ENCODE measurements at places on chromosomes 2 and 18.

GRCh38 chr18:12282442-12283039 is 25.5 kb upstream of the TUBB6 start:
- no peak for DNase-seq

DNA sequence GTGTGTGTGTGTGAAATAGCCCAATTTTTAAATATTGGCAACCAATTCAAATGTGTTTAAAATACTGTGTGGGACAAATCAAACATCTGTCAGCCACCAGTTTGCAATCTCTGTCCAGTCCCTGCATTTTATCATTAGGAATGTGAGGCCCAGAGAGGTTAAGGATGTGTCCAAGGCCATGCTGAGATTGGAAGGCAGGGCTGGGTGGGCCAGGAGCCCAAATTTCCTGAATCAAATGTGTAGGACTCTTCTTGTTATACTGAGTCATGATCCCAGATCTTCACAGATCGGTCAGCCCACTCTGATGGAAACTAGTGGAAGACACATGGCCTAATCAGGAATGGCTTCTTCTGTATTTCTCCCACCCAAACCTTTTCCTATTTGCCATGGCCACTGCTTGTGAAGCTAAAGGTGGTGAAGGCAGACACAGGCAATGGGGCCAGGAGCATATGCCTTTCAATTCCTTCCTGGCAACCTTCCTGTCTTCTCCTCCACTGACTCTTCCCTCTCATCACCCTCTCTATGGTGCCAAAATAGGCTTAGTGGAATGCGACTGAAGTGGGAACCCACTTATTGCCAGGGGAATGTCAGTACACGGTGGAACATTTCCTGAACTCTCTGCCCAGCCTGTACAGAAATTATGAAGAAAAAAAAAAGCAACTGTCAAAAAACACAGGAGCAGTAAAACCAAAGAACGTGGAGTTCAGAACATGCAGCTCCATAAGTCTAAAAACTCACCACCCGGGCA is 35.5 kb downstream of the ZEB2 start:
- DNase-seq: no peak

DNA sequence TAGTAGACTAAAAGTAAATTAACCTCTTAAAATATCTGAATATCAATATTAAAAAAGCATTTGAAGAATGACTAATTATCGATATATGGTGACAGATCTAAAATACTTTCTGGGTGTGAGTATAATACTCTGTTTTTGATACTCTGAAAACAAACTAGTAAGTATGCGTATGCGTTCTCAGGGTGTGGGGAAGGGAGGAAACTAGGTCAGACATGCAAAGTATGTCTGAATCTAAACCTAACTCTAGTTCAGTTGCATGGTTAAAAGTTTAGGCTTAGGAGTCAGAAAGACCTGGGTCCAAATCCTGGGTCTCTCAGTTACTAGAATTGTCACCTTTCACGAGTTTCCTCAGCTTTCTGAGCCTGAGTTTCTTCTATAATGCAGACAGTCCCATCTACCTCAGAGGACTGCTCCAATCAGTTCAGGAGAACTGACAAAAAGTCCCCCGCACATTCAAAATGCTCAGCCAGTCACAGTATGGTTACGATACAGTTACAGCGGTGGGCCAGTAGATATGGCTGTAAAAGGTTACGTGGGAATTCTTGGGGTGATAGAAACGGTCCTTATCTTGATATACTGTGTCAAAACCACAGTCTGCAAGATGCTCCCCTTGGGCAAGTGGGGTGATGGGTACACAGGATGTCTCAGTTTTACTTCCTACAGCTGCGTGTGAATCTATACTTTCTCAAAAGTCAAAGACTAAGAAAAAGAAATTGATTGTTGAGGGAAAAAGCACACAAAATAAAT is 29.2 kb downstream of the UNC50 start:
- DNase-seq: peak; percentile 68

DNA sequence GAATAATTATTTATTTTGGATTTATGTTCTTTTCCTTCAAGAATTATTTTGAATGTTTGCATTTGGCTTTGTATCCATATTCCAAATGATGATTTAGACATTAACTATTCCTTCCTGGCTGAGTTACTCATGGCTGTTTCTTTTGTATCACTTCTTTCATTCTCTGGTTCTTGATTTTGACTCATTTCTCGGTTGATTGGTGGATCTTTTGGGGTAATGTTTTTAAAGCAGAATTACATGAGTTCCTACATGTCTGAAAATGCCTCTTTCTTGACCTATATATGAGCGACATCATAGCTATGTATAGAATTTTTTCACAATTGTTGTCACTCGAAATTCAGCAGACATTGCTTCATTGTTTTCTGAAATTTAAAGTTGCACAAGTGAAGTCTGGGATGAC is 39.5 kb downstream of the CYP26B1 start:
- DNase-seq: no peak

- DNase-seq: no peak
Measured at GRCh38 chr2:88620015-88620414, 7.2 kb downstream of the EIF2AK3 start.

DNA sequence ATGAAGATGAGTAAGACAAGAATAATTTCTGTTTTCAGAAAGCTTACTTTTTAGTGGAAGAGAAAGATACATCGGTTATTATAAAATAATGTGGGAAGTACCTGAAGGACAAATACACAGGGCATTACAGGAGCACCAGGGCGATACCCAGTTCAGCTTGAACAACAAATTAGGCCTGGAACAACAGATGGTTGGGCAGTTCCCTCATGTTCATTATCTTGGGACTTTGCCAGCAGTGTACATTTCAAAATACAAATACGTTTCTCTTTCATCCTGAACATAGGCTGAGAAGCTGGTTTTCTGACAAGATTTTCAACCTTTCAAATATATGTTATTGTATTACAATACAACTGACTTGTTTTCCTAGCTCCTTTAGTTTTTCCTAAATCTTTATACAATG is 79.6 kb downstream of the TGIF1 start:
- no peak for DNase-seq

DNA sequence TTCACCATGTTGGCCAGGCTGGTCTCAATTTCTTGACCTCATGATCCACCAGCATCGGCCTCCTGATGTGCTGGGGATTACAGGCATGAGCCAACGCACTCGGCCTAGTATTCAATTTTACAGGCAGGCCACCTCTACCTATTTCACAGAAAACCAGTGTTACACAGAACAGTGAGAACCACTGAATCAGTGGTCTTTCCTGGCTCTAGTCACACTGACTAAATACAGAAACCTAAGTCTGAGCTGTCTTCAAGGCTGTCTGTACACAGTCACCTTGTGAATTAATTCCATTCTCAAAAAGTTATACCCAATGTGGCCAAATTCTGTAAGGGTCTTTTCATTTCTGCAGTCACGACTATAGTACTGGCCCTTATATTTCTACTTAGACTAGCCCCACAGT is 3.5 kb downstream of the RNF149 start:
- DNase-seq: no peak

GRCh38 chr2:183037553-183038340 is 510 bp downstream of the NCKAP1 start:
- DNase-seq: peak; percentile 49

DNA sequence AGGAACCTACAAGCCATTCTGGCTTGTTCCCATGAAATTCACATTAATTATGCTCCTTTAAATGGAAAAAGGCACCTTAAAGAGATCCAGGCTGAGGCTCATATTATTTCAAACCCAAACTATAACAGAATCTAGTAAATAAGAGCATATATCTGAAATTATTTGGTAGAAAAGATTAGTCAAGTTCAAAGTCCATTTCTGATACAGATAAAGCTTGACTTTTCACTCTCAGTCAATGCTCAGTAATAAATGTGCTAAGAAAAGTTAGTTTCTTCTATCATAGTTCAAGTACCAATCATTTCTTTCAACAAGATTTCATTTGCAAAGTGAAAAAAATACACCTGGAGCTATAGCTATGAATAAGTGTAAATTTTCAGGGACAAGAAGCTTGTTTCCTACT is 61.8 kb upstream of the NARS1 start:
- no peak for DNase-seq

DNA sequence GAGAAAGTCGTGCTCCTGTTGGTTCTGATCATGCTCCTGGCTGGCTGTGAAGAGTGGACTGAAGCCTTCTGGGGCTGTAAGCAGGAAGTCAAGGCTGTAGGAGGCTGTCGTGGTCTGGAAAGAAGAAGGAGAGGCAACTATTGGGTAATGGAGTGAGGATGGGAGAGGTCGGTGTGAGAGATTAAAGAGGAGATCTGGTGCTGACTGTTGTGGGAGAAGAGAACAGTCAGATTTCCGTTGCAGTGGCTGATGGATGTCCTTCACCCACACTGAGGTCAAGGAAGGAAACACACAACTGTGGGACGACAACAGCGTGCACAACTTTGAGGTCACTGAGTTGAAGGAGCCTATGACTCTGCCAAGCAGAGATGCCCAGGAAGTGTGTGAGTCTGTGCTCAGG is 2.8 kb upstream of the PSMD1 start:
- no peak for DNase-seq

DNA sequence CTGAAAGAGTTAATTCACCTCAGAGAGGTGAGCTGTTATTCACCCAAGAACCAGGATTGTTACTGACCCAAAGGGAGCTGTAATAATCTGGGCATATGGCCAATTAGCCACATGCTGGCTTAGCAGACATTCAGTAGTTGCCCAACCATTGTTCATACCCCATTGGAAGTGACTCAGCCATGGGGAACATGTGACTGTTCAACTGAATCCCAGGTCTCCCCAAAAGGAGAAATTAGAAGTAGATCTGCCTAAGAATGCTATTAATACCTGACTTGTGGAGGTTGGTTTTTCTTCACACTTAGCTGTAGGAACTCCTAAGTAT is 272.6 kb upstream of the UBE2E3 start:
- DNase-seq: no peak

DNA sequence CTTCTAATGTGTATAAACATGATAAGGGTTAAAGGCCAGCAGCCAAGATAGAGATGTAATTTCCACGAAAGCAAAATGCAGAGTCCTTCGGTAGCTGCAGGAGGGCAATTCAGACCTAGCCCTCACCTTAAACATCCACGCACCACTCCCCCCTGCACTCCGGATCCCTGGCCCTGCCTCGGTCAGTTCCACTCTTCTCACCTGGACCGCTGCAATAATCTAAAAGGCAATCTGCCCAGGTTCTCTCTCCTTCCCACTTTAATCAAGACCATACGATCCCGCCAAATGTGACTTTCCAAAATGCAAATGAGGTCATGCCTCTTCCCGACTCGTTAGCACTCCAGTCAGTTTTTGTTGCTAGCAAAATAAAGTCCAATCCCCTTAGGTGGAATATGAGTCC is 485.2 kb downstream of the EIPR1 start:
- DNase-seq: no peak

GRCh38 chr2:9703701-9704221 is 73.0 kb upstream of the YWHAQ start:
- no peak for DNase-seq

DNA sequence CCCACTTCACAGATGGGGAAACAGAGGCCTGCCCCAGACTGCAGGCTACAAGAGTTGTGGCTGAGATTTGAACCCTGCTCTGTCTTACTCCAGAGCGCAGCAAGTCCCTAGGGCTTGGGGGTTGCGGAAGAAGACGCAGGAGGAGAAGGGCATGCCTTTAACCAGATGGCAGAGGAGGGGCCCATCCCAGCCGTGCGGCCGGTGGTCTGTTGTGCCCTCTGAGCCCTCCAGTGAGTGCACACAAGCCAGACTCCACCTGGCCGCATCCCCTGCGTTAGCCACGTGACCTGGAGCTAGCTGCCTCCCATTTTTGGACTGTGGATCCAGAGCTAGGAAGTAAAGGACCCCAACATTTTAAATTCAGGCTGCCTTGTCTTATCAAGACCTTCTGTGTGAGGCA is 2.8 kb downstream of the KCNIP3 start:
- no peak for DNase-seq

GRCh38 chr2:58271826-58272225 is 30.7 kb upstream of the FANCL start:
- DNase-seq: no peak

GRCh38 chr2:30900381-30900780 is 93.1 kb upstream of the CAPN13 start:
- DNase-seq: no peak

- no peak for DNase-seq
Measured at GRCh38 chr2:148391324-148391723, 253.2 kb upstream of the EPC2 start.

DNA sequence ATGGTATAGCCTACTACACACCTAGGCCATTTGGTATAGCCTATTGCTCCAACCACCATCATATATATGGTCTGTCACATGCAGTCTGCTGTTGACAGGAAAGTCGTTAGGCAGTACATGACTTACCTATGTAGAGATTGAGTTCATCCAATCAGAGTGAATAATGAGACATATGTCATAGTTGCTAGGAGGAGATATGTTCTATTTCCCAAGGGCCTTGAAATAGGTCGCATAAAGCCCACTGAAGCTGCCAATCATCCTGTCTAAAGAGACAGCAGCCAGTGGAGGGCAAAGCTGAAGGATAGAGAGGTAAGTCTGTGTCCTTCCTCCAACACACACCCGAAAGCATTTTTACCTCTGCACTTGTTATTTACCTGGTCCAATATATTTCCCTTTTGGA is 263.4 kb downstream of the PTPRM start:
- DNase-seq: no peak

DNA sequence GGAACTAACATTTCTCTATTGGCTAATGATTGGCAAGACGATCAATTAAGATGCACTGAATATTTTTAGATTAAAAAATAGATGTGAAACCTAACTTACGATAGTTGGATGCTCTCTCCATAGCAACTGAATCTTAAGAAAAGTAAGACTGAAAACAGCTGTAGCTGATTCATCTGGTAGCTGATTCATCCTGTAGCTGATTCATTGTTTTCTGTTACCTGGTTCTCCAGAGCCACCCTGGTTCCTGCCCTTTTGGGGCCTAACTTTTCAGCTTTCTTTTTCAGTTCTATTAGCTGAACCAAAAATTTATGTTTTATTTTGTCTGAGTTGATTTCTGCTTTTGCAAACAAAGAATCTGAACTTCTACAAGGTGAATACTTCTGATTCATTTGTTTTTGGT is 22.7 kb upstream of the SPR start:
- no peak for DNase-seq

DNA sequence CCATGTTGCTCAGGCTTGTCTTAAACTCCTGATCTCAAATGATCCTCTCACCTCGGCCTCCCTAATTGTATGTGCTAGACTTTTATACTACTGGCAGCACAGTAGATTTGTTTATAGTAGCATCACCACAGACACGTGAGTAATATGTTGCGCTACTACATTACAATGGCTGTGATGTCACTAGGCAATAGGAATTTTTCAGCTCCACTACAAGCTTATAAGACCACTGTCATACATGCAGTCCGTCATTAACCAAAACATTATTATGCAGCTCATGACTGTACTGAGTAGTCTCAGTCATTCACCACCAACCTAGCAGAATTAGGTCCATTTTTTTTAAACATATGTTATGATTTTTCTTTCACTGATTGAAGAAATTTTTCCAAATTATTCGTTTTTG is 398.9 kb downstream of the DCC start:
- no peak for DNase-seq

GRCh38 chr2:102137138-102137537 is 5.4 kb upstream of the IL1R1 start:
- no peak for DNase-seq

- DNase-seq: no peak
Measured at GRCh38 chr2:190529486-190530247, 4.9 kb downstream of the NEMP2 start.

- DNase-seq: no peak
Measured at GRCh38 chr2:228653884-228654283, 472.4 kb upstream of the SPHKAP start.
